ENCODE measurements at places on chromosomes 2 and 18.

GRCh38 chr2:53509831-53510388 is 257.7 kb upstream of the CHAC2 start:
- DNase-seq = peak; percentile 59

DNA sequence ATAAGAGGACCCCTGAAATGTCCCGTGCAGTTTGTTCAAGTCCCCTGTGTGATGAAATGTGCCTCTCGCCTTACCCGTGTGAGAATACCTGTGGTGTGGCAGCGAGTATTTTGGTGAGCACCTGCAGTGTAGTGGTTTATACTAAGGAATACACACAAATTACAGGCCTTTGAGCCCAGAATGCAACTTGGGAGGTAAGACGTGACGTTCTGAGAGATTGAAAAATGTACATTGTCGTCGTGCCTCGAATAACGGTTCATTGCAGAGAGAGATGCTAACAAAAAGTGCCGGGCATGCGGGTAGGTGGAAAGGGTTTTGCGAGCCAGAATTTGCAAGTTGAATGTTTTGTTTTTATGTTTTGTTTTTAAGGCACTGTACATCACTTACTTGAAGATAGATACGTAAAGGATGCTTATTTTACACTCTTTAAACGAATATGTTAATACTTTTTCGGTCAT is 867 bp downstream of the RBBP8 start:
- DNase-seq = no peak

- no peak for DNase-seq
These were observed 6.7 kb downstream of the INO80C start for GRCh38 chr18:35490894-35491699.

DNA sequence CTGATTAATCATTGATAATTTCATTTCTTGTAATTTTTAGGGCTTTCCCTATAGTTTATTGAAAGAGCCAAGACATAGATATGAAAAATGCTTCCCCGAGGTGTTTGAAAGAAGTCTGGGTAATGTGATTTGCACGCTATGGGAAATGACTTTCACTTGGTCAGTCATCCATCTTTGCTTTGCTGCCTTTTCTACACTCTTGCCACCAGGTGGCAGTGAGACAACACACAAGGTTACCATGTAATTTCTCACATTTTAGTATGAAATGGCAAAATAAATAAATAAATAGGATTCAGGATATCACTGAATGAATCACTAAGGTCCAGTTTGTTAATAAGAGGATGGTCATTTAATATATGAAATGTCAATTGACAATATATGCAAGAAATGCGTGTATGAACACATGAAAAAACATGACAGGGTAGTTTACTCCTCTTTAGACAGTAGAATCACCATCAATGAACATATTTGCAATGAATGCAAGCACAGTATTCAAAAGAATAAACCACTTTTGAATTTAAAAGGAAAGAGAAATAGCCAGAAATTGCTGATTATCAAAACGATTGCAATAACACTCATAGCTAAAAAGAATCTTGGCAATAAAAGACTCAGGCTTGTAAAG is 52.2 kb upstream of the KCNH7 start:
- DNase-seq = peak; percentile 68

DNA sequence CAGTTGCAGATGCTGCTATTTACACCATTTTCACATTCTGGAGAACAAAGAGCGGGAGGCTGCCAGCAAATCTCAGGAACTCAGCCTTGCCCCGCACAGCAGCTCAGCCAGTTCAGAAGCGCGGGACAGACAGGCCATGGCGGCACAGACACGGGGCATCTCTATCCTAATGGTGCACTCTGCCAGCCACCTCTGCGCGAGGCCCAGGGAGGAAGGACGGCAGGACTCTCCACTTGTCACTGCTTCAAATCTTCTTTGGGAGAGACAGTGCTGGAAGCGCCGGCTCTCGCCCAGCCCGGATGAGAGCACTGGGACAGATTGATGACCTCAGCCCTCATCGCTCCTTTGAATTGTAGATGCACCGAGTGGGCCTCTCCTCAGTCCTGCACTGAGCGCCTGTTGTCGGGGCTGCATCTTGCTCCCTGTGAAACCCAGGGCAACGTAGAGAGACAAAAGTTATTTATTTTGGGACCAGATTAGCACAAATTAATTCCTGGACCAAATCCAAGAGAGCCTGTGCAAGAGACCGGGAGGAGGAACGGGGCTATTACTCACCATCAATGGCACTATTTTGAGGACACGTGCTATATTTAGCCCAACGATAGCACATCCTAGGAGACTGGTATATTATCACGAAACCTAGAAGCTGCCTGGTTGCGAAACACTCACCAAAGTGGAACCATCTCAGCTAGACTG is 211.4 kb upstream of the SMIM21 start:
- DNase-seq = peak; percentile 12

DNA sequence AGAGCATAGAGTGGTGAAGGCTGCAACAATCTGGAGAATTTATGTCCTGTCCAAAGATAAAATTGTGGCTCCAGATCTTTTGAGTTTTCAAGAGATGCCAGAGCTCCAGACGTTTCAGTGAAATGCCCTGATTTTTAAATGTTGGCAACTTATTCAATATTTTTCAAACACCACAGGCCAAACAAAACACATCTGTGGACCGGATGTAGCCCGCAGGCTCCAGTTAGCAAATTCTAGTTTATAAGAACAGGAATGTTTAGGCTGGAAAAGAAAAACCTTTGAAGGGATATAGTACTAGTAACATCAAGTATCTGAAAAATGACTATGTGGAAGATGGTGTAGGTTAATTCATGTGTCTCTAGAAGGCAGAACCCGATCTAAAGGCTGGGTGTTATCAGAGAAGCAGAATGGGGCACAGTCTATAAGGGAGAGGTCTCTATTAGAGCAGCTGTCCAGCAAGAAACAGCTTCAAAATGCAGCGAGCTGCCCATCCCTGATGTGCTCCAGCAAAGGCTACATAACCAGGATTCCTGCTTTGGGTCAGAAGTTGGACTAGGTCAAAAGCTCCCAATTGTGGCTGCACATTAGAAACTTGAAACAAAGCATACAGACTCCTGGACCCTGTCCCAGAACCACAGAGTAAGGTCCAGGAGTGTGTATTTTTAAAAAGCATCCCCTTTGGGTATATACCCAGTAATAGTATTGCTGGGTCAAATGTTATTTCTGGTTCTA is 105.9 kb downstream of the ANKRD44 start:
- DNase-seq = no peak

- no peak for DNase-seq
These were observed 146.5 kb downstream of the CABLES1 start for GRCh38 chr18:23281626-23282436.

- DNase-seq = no peak
These were observed 376.6 kb downstream of the HRH4 start for GRCh38 chr18:24837066-24837465.
